ENCODE measurements at places on chromosomes 1 and 21.

DNA sequence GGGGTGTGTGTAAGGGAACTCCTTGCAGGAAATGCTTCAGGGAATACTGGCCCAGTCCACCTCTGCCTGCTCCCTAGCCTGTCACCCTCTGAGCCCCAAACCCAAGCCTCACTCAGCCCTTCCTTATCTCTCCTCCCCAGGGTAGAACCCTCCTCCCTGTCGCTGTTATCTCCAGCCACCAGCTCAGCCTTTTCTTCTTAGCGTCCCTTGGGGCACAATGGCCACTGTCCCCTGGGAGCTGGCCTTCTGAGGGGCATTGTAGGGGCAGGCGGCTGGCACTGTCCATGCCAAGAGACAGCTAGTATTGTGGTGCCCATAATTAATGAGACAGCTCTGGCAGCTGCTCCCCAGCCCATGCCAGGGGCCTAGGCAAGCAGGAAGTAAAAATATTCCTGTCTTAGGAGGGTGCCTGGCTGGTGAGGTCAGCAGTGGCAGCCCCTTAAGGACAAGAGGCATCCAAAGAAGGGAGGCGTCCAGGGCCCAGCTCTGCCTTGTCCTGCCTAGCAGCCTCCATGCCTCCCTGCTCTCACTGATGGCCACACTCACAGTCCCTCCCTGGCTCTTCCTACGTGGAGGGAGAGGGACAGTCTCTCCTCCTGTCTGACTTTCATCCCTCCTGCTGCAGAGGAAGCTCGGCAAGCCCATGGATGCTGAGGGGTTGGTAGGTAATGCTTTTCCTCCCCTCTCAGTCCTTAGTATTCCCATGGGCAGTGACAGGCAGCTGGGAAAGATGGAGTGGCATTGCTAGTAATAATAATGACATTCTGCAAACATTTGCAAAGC lies 37.5 kb downstream of the KCNQ4 start:
- DNase-seq, result peak; percentile 18

GRCh38 chr1:113949007-113949406 lies 19.9 kb downstream of the HIPK1 start:
- DNase-seq, result peak; percentile 51

DNA sequence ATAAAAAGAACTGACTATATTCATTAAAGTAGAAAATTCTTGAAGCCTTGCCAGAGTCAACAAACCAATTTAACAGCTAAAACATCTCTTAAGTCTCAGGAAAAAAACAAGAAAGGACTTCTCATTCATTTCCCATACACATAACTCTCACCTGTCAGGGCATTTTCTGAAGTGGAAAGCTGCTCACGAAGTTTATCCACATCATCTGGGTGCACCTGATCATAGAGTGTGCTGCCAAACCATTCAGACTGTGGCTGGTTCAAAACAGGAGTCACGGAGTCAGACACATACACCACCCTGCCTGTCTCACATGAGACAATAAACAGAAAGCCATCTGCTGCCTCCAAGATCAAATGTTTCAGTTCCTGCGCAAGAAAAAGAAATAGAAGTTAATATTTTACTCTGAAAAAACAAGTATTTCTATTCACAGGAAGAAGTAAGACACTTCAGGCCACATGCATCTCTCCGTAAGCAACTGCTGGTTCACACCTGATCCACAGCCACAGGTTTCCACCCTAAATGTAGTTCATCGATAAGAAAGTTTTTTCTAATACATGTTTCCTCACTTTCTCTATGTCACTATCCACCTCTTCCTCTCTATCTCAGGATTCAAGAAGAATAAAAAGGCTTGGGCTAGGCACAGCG lies 28.2 kb upstream of the CTSK start:
- DNase-seq, result peak; percentile 28

GRCh38 chr1:219412772-219413171 lies 200.1 kb downstream of the ZC3H11B start:
- no peak for DNase-seq

DNA sequence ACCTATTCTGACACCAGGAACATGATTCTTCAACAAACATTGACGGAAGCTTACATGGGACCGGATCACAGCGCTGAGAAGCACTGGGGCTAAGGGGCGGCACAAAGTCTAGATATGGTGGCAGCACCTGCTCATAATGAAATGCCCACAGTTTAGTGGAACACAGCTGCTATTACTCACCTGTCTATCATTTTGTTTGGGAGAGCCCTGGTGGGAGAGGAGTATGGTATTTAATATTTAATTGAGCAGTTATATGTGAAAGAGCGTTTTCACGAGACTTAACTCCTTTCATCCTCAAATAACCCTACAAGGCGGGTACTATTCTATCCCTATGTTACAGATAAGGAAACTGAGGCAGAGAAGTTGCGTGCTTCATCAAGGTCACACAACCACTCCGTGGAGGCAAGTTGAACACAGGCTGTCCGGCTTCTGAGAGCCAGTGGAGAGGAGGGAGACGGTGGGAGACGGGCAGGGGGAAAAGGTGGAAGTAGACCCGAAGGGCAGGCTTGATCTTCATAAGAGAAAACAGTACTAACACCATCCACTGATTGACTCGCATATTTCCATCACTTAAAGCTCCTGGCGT lies 790 bp upstream of the TSNAX start:
- DNase-seq, result no peak

GRCh38 chr1:45136984-45137383 lies 69.4 kb downstream of the ZSWIM5 start:
- DNase-seq, result no peak

DNA sequence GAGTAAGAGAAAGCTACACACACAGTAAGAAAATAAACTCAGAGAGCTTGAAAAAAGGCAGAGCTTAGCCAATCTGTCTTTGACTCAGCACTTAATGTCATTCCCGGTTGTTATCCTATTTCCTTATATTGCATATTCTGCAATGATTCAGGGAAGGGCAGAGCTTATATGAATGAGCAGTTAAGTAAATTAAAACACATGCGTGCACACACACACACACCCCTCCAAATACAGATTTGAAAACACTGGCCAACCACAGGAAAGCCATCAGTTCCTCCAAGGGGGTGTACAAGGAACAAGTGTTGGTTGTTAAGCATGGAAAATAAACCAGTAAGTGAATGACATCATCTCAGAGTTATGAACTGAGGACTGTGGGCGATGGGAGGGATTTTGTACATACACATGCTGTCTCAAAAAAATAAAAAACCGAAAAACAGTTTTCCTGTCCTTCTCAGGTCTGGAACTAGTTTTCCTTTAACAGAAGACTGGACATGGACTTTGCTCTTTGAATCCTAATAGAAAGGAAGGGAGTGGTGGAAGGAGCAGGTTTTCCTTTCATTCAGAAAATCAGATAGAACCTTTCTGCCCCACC lies 1.0 kb downstream of the IQGAP3 start:
- no peak for DNase-seq

DNA sequence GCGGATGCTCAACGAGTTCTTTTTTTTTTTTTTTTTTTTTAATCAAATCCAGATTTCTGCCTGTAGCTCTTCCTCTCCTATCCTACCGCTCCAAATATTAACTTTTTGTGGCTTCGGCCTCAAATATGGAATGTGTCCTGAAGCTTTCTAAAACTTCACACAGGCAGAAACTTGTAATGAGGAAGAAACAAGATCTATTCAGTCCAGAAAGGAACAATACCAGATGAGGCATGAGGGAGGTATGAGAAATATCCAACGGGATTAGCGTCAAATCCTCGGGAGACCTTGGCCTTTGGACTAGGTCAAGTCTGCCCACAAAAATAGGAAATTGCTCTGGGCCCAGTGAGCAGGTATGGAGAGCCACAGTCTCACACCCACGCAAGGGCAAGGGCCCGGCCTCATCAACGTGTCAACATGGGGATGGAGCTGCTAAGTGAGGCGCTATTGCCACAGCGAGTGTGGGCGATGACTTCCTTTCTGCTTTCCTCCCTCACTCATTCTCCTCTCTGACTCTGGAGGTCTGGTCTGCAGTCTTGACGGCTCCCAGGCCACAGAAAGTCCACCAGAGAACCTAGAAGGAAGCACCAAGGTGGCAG lies 66.6 kb downstream of the BCAR3 start:
- no peak for DNase-seq

DNA sequence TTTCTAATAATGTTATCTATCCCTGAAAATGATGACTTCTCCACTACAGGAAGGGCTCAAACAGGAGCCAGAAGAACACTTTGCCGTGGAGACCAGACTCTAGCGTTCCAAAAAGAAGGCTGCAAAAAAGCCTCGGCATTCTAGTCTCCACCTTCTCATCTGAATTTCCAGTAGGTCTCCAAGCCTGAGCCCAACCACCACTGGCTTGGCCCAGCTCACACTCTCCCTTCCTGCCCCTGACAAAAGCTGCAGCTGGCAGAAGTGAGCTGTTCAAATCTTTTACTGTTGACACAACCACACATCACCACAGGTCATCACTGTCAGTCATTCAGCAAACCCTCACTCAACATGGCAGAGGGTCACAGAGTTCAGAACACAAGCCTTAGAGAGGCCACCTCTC lies 69.3 kb downstream of the CAMK2N1 start:
- DNase-seq, result no peak

DNA sequence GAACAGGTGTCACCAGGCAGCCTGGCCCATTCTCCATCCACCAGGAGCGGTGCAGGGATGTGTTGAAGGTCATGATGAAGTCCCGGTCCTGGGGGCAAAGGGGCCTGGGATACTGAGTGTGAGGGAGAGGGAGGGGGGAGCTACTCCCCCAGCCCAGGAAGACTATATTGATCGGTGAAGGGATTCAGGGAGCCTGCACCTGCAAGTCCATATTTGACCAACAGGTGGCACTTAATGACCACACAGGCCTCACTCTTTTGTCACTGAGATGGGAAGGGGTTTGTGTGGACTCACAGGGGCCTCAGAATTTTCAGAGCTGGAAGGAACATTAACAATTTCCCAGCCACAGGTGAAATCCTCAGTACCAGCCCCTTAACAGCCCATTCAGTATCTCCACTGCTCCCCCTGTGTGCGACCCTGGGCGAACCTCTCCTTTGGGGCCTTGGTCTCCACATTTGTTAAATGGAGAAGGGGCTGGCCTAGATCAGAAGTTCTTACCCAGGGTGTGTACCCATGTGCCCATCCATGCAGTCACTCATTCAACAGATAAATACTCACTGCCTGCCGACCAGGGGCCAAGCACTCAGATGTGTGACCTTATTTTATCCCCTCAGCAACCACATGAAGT lies 55.6 kb downstream of the NKAIN1 start:
- DNase-seq, result peak; percentile 27

GRCh38 chr1:98330224-98330623 lies 331.3 kb upstream of the SNX7 start:
- DNase-seq, result no peak

GRCh38 chr1:226598455-226598849 lies 49.9 kb downstream of the STUM start:
- DNase-seq, result no peak

Measured in NCI-H446 (cell line).